Activated naive CD8-positive, alpha-beta T cell treated with anti-CD3 and anti-CD28 coated beads, Interleukin-2, amount 10 ng/mL, durations not matched to agents 7 days and 5 days (primary cell): ENCODE measurements at places on chromosomes 3 and 15. TPM values are rescaled to one million over a fixed set of nuclear protein-coding genes. Genes with fewer than 3 reads are reported as not detected.

CYP1A2 gene
- not detected for total RNA-seq

CRABP1 gene
- not detected for total RNA-seq

PXK gene
- 38.6 TPM for total RNA-seq

MOBP gene
- total RNA-seq, result not detected

CLDN18 gene
- total RNA-seq, result not detected

SCG5 gene
- total RNA-seq, result 2.7 TPM

IQCH gene
- total RNA-seq, result 1.2 TPM

CHRNA7 gene
- total RNA-seq, result 0.44 TPM

CKMT1A gene
- not detected for total RNA-seq

CPEB1 gene
- 0.74 TPM for total RNA-seq

GOLGB1 gene
- 36.4 TPM for total RNA-seq

ANKDD1A gene
- total RNA-seq, result 12.6 TPM

NPAP1 gene
- not detected for total RNA-seq

SENP8 gene
- 1.3 TPM for total RNA-seq

ROBO1 gene
- total RNA-seq, result 5.3 TPM

FSTL1 gene
- total RNA-seq, result 1.1 TPM

SLC28A1 gene
- total RNA-seq, result not detected

EPHB1 gene
- total RNA-seq, result 0.39 TPM

GPR15 gene
- 40.6 TPM for total RNA-seq

TM2D3 gene
- total RNA-seq, result 45.8 TPM

SLC12A8 gene
- total RNA-seq, result 0.47 TPM

AGTR1 gene
- not detected for total RNA-seq

NIPA2 gene
- 47.9 TPM for total RNA-seq

CFAP91 gene
- total RNA-seq, result 0.94 TPM

CPN2 gene
- not detected for total RNA-seq

PRRT3 gene
- 5.3 TPM for total RNA-seq

MYL3 gene
- total RNA-seq, result not detected

PRSS50 gene
- total RNA-seq, result not detected

BLM gene
- total RNA-seq, result 41.0 TPM

CCDC13 gene
- not detected for total RNA-seq

SAXO2 gene
- 1.3 TPM for total RNA-seq

ACTC1 gene
- total RNA-seq, result not detected

TMEM40 gene
- total RNA-seq, result not detected

SPESP1 gene
- total RNA-seq, result 0.50 TPM

KLHL40 gene
- not detected for total RNA-seq

AHSG gene
- total RNA-seq, result not detected

SOX2 gene
- total RNA-seq, result not detected

SLC24A5 gene
- total RNA-seq, result not detected

C3orf70 gene
- total RNA-seq, result not detected

SLC51A gene
- not detected for total RNA-seq

ZNF660 gene
- total RNA-seq, result 0.65 TPM

TF gene
- total RNA-seq, result 0.97 TPM

GOLGA6L10 gene
- 4.2 TPM for total RNA-seq

CLDN1 gene
- total RNA-seq, result not detected

P3H2 gene
- total RNA-seq, result not detected

PLSCR5 gene
- total RNA-seq, result not detected

ATP13A4 gene
- total RNA-seq, result 4.0 TPM

ACP3 gene
- total RNA-seq, result not detected

WDR49 gene
- total RNA-seq, result not detected

IMPG2 gene
- 0.62 TPM for total RNA-seq

ELL3 gene
- total RNA-seq, result 4.9 TPM

CACNA2D2 gene
- 2.5 TPM for total RNA-seq

GP9 gene
- not detected for total RNA-seq

PAQR9 gene
- total RNA-seq, result not detected

KLF15 gene
- total RNA-seq, result 0.22 TPM

ETV5 gene
- 1.4 TPM for total RNA-seq

NMNAT3 gene
- total RNA-seq, result 1.3 TPM

TJP1 gene
- not detected for total RNA-seq

SERPINI2 gene
- not detected for total RNA-seq
